Activated T-helper 2 cell treated with anti-CD3 and anti-CD28 coated beads, Interferon-gamma antibody, Interleukin-2, Interleukin-4, amounts not matched to agents 10 μg/mL and 5 μg/mL and 100 μg/mL, durations not matched to agents 14 hours and 24 hours and 36 hours (primary cell): ENCODE measurements at places on chromosomes 2 and 18.

- no peak overlapping the region for H3K4me3 ChIP-seq
- H3K4me1 ChIP-seq = no peaks in the 10 kb centered on the region
- no peaks in the 10 kb centered on the region for H3K27me3 ChIP-seq
- no peaks in the 10 kb centered on the region for H3K36me3 ChIP-seq
These were observed 461.9 kb upstream of the CDH7 start for GRCh38 chr18:65288908-65289307.

DNA sequence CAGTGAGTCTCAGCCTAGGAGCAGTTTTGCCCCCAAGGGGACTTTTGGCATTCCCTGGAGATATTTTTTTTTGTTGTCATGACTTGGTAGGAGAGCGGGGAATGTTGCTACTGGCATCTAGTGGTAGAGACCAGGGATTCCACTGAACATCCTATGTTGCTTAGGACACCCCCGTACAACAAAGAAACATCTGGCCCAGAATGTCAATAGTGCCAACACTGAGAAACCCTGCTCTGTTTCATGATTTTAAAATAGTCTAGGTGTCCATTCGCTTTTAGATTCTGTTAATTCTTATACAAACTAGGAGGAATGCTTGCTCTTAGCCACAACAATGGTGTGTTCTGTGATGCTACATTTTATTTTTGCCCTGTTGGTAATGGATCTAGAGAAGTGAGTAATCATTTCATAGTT lies 225.8 kb upstream of the SIX3 start:
- H3K4me1 ChIP-seq = no peaks in the 10 kb centered on the region
- no peaks in the 10 kb centered on the region for H3K27me3 ChIP-seq
- no peak for DNase-seq
- H3K36me3 ChIP-seq = no peaks in the 10 kb centered on the region
- H3K4me3 ChIP-seq = no peak overlapping the region

DNA sequence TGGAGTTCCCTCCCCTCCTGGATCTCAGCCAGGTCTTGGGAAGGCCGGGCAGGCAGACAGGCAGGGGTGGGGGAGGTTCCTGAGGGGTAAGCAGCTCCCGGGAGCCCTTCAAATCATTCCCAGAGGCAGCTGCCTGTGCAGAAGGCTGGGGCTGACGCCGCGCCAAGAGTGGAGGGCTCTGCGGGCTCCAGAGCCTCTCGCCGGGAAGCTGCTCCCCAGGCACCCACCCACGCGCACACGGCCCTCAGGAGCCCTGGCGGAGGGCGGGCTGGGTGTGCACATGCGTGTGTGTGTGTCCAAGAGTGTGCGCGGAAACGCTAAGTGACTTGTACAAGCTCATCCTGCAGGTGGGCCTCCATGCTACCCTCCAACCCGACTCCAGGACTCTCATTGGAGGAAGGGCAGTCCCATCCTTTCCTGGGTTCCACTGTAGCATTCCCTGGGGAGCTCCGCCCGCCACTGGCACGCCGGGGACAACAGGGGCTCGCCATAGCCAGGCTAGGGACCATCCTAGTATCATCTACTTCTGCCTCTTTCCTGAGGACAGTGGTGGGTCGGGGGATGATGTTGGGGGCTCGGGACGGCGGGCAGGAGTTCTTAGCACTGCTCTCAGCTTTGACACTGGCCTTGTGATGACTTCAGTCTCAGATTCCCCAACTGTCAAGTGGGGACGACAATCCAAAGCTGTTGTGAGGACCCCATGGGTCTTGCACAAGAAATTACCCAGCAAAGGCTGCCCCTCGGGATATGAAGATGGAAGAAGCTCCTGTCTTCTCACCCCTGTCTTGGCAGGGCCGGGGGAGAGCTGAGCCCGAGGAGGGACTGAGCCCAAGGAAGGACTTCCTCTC lies 50.3 kb downstream of the INHBB start:
- no peak overlapping the region for H3K27ac ChIP-seq
- no peak for DNase-seq
- H3K4me1 ChIP-seq = no peaks in the 10 kb centered on the region

DNA sequence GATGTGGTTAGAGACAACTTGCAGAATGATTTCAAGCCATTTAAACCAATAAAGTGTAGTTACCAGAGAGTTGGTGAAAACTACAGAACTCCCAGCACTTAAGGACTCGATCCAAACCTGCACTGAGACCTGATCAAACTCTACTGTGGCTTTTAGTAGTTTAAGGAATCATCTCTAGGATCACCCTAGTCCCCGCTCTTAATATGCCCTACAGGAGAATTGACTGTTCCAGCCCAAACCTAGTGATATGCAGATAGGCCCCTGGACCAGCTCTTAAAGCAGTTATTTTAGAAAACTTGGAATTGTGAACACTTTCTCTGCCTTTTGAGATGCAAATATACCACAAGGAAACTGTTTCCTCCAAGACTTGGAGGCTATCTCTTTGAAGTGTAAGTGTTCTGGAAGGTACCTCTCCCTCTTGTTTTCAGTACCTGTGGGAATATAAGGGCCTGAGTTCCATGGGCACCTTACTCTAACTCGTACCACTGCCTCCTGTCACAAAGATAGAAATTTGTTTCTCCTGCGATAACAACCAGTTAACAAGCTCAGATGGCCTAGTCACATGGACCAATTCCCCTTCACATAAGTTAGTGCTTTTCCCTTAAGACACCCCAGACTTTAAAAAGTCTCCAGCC lies 1367.2 kb upstream of the SLC39A10 start:
- no peak for DNase-seq
- no peaks in the 10 kb centered on the region for H3K36me3 ChIP-seq
- H3K27ac ChIP-seq = no peak overlapping the region

GRCh38 chr2:197092431-197092830 lies 165.9 kb upstream of the PGAP1 start:
- H3K27ac ChIP-seq = no peak overlapping the region
- no peaks in the 10 kb centered on the region for H3K4me1 ChIP-seq
- H3K27me3 ChIP-seq = no peaks in the 10 kb centered on the region

- no peaks in the 10 kb centered on the region for H3K27me3 ChIP-seq
- peaks cover 29% of the 10 kb centered on the region for H3K4me1 ChIP-seq
- H3K36me3 ChIP-seq = peaks cover 3% of the 10 kb centered on the region
- no peak overlapping the region for H3K4me3 ChIP-seq
These were observed 246.7 kb downstream of the BABAM2 start for GRCh38 chr2:28137221-28137620.

DNA sequence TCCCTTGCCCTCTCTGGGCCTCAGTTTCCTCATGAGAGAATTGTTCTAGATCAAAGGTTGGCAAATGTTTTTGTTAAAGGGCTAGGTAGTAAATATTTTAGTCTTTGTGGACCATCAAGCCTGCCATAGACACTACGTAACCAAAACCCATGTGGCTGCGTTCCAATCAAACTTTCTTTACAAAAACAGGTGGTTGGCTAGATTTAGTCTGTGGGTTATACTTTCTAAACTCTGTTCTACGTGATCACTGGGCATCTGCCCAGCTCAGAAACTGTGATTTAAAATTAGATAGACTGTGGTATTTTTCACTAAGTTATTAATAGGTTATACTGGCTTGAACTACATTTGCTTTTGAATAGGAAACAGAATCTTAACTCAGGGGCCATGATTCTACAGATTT lies 149.8 kb upstream of the DCC start:
- H3K27me3 ChIP-seq = no peaks in the 10 kb centered on the region
- H3K27ac ChIP-seq = no peak overlapping the region
- H3K4me1 ChIP-seq = no peaks in the 10 kb centered on the region
- H3K4me3 ChIP-seq = no peak overlapping the region

- H3K4me3 ChIP-seq = no peak overlapping the region
- H3K36me3 ChIP-seq = no peaks in the 10 kb centered on the region
- H3K4me1 ChIP-seq = no peaks in the 10 kb centered on the region
These were observed 312.5 kb downstream of the MYCN start for GRCh38 chr2:16252891-16253290.

DNA sequence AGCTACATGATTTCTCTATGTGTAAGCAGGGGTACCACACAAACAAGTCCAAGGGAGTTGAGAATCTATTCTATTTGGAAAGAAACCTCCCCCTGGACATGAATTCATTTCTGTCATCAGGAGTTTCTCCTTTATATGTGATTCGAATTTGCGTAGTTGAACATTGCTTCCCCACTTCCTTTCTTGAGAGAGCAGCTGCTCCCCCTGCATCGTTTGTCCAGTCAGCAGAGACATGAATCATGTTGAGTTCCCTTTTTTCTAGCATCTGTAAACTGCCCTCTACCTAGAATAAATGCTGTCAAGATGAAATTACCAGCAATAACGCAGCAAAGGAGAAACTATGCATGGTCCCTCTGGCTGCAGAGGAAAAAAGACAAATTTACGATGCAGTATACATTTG lies 73.8 kb downstream of the KIF5C start:
- no peaks in the 10 kb centered on the region for H3K27me3 ChIP-seq
- peaks cover 10% of the 10 kb centered on the region for H3K36me3 ChIP-seq
- H3K4me3 ChIP-seq = no peak overlapping the region
- H3K4me1 ChIP-seq = no peaks in the 10 kb centered on the region
- DNase-seq = no peak
- no peak overlapping the region for H3K27ac ChIP-seq

GRCh38 chr18:76437011-76437410 lies 58.0 kb downstream of the ZNF516 start:
- H3K27ac ChIP-seq = no peak overlapping the region
- H3K27me3 ChIP-seq = no peaks in the 10 kb centered on the region
- H3K4me1 ChIP-seq = no peaks in the 10 kb centered on the region
- DNase-seq = no peak

DNA sequence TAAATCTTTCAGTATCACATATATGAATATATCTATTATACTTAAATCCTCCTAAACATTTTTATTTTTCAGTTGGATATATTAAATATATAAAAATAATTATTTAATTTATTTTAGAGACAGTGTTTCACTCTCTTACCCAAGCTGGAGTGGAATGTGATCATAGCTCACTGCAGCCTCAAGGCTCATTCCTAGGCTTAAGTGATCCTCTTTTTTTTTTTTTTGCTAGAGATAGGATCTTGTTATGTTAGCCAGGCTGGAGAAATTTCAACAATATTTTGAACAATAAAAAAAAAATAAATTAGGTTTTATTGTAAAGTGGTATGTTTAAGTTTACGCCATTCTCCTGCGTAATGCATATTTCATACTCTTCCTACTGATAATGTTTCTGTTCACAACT lies 4.2 kb downstream of the SPAST start:
- no peaks in the 10 kb centered on the region for H3K27me3 ChIP-seq
- no peak for DNase-seq
- H3K4me3 ChIP-seq = no peak overlapping the region
- peaks cover 11% of the 10 kb centered on the region for H3K36me3 ChIP-seq
- H3K27ac ChIP-seq = no peak overlapping the region
- H3K4me1 ChIP-seq = peaks cover 13% of the 10 kb centered on the region

DNA sequence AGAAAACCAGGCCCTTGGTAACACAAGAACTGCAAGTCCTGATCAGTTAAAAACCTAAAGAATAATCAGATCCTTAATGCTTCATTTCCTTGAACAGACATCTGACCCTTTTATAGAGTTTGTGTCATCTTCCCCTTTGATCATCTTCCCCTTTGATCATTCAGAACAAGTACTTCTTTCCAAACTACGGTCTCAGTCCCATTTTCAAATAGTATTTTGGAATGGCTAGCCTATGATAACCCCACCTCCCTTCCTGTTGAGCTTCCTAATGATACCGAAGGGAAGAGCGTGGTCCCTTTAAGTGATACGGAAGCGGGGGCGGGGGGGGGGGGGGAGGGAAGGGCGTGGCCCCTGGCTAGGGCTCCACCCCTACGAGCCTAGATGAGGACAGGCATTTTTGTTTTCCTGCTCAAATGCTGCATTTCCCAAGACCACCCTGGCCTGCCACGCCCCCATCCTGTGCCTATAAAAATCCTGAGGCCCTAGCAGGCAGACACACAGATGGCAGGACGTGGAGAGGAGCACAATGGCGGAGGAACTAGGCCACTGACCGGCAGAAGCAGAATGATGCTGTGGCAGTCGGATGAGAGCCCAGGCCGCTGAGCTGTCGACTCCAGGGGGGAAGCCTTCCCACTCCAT lies 24.1 kb upstream of the CHRNA1 start:
- no peaks in the 10 kb centered on the region for H3K27me3 ChIP-seq
- H3K4me3 ChIP-seq = no peak overlapping the region
- peaks cover 19% of the 10 kb centered on the region for H3K4me1 ChIP-seq
- DNase-seq = no peak

GRCh38 chr2:98801286-98801685 lies 70.4 kb upstream of the MGAT4A start:
- H3K4me1 ChIP-seq = peaks cover 7% of the 10 kb centered on the region
- no peak for DNase-seq
- H3K4me3 ChIP-seq = no peak overlapping the region

DNA sequence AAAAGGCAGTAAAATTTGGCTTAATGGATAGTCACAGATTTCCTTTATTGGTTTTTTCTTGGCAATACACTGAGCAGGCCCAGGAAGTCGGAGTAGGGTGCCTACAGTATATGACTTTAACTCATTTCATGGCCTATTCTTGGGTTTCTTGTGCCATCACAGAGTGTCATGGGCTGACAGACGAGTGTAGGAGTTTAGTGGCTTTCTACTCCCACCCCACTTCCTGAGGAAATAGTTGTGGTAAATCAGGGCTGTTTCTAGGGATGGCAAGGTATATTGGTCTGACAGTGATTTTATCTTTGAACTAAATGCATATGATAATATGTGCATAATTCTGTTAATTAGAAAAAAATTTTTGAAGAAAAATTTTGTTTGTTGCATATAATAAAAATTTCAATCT lies 100.1 kb downstream of the PLCL1 start:
- DNase-seq = no peak
- peaks cover 63% of the 10 kb centered on the region for H3K27me3 ChIP-seq
- H3K4me3 ChIP-seq = no peak overlapping the region
- H3K27ac ChIP-seq = no peak overlapping the region

- no peak overlapping the region for H3K4me3 ChIP-seq
- no peaks in the 10 kb centered on the region for H3K36me3 ChIP-seq
- peaks cover 32% of the 10 kb centered on the region for H3K27me3 ChIP-seq
- no peak for DNase-seq
These were observed 46.7 kb upstream of the KCNF1 start for GRCh38 chr2:10864861-10865636.

- H3K36me3 ChIP-seq = no peaks in the 10 kb centered on the region
- no peaks in the 10 kb centered on the region for H3K27me3 ChIP-seq
- H3K27ac ChIP-seq = no peak overlapping the region
- H3K4me3 ChIP-seq = no peak overlapping the region
- no peak for DNase-seq
These were observed 32.5 kb downstream of the BMPR2 start for GRCh38 chr2:202408546-202409140.

GRCh38 chr18:44586782-44587524 lies 93.7 kb upstream of the SETBP1 start:
- no peak overlapping the region for H3K27ac ChIP-seq
- H3K27me3 ChIP-seq = peaks cover 10% of the 10 kb centered on the region
- no peak for DNase-seq
- H3K4me3 ChIP-seq = no peak overlapping the region
- H3K36me3 ChIP-seq = no peaks in the 10 kb centered on the region
- H3K4me1 ChIP-seq = no peaks in the 10 kb centered on the region

GRCh38 chr2:170314744-170315447 lies 136.9 kb downstream of the MYO3B start:
- H3K36me3 ChIP-seq = peaks cover 5% of the 10 kb centered on the region
- no peak overlapping the region for H3K27ac ChIP-seq
- H3K27me3 ChIP-seq = peaks cover 22% of the 10 kb centered on the region
- no peak for DNase-seq
- no peak overlapping the region for H3K4me3 ChIP-seq
